Left ventricle myocardium superior (tissue), 1 donor: ENCODE measurements at places on chromosomes 3 and 15. TPM values are rescaled to one million over a fixed set of nuclear protein-coding genes. Genes with fewer than 3 reads are reported as not detected.

DNA sequence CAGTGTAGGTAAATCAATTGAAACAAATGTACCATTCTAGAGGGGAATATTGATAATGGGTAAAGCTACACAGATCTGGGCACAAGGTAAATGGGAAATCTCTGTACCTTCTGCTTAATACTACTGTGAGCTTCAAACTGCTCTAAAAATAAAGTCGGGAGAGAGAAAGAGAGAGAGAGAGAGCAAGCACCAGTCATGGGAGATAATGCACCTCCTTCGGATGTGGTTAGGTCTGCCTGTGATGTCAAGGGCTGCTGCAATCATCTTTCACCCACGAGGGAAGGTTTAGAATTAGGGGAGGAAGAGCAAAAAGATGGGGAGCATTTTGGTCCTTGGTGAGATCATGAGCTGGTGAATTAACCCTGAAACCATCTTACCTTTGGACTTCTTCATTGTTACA lies 219.1 kb downstream of the ZNF385D start:
- DNase-seq: no peak

GRCh38 chr15:50238255-50238654 lies 27.3 kb downstream of the HDC start:
- no peak for DNase-seq

SLC2A2 gene
- total RNA-seq: not detected

IMPG2 gene
- total RNA-seq: 0.20 TPM

- no peak for DNase-seq
Observed at GRCh38 chr3:31275038-31275572, 257.6 kb upstream of the STT3B start.

DNA sequence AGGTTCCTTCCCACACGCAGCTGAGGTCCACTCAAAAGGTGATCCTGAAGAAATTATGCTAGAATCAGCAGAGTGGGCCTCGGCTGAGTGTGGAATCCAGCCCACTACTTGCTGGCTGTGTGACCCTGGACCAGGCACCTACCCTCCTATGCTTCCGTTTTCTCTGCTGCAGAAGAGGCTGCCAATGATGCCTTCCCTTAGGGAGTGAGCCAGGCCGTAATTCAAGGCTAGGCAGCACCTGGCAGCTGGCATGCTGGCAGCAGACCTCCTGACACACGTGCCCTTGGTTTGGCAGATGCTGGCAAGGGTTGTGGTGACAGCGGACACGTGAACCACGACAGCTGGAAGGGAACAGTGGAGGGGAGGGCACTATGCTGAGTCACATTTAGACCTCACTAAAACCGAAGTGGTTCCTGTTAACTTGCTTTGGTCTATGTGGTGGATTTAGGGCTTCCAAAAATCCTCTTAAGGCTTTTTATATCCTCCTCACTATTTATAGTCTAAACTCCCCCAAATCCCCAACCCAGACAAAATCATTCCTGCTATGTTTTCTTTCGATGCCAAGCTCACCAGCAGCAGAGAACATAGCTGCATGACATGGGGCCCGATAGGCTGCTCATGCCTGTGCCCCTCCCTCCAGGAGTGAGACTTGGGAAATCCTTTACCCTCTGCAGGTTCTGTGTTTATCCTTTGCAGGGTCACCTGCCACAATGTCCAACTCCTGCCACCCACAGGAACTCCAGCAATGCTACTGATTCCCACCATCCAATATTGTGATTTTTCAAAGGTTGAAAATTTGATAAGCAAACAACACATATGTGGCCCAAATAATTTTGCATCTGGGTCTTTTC lies 10.6 kb upstream of the PCSK6 start:
- DNase-seq: peak; percentile 87

DNA sequence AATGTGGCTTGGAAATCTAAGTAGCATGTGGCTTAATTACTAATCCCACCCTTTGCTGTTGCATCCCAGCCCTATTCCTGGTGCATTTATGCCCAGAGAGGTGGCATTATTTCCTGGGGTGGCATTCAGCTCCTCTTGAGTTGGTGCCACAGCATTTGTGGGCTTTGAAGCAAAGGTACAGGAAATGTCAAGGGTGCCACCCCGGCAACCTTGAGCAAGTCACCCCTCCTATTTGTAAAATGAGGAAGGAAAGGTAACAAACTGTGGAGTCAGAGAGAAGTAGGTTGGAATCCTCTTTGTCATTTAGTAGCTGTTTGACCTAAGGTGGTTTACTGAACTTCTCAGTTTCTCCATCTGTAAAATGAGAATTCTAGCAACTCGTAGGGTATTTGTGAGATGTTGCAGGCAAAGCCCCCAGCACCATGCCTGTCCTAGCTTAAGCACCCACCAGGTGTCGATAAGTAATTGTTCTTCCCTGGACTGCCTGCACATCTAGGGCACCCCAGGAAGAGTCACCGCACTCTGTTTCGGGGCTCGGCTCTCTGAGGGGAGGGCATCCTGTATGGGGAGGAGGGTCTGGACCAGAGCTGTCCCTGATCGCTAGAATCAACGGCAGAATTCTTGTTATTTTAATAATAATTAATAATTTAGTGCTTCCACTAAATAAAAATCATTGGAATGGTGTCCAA lies 17.1 kb downstream of the ISG20 start:
- no peak for DNase-seq

DNA sequence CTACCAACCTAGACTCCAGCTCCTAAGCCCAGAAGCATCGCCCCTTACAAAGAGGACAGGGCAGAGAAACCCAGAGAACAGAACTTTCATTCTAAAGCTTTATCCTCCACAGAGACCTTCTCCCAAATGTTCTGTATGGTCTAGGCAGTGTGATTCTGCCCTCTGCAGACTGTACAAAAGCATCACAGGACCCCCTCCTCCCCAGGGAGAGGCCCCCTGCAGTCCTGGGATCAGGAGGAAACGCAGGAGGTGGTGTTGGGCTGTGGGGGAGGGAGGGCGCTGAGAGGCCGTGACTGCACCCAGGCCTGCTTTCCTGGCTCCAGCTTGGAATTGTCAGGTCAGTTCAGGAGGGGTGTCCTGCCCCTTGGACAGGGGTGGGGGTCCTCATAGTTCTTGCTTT lies 101.3 kb downstream of the DGKG start:
- no peak for DNase-seq

GRCh38 chr3:142450881-142451280 lies 3.0 kb upstream of the XRN1 start:
- DNase-seq: no peak

- DNase-seq: no peak
Observed at GRCh38 chr3:14962762-14963161, 15.4 kb downstream of the NR2C2 start.

GRCh38 chr3:69105320-69105719 lies 17.1 kb downstream of the LMOD3 start:
- no peak for DNase-seq

RBM5 gene
- total RNA-seq: 73.8 TPM

MELTF gene
- total RNA-seq: 3.6 TPM

GRCh38 chr3:21835264-21835663 lies 84.3 kb upstream of the ZNF385D start:
- no peak for DNase-seq

DNA sequence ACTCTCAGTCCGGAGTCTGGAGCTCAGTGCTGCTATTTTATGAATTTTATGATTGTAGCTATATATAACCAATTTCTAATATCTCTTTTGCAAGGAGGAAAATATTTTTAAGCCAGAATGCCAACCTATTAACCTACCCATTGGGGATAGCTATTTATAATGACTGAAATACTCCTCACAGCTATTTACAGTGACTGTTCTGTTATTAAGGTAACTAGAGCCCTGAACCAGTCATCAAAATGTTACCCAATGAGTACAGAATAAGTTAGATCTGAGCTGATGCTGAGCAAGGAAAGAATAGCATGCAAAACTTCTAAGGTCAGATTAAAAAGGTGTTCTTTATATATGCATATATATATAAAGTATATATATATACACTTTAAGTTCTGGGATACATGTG lies 79.6 kb upstream of the PPP2R3A start:
- DNase-seq: no peak

DNA sequence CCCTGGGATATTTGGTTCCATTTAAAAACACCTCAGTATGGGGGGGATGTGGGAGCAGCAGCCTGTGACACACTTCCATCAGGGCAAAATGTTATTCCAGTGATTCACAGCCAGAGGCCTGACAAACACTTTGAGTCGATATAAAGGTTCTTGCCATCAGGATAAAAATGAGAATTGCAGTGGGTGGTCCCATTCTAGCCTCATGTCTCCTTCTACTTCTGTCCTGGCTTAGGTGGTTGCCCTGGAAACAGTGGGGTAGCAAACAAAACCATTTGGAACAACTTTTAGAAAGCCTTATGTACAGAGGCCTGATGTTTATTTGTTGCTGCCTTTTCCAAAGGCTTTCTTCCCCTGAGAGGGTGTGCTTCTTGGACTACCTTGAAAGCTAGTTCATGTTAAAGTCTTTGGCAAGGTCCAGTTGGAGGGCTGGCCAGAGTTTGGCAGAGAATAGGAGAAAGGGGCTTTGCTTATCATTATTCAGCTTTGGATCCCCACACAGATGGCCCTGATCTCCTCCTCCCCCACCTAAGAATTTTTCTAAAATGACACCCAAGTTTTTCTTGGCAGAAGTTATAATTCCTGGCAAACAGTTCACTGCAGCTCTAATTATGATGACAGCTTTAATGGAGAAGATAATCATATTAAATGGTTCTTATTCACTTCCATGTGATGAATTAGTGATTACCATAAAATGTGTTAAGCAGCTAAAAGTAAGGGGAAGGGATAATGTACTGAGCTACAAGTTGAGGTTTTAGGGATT lies 84.2 kb upstream of the ZNF280D start:
- no peak for DNase-seq

GRCh38 chr15:40229956-40230355 lies 8.9 kb upstream of the PAK6 start:
- no peak for DNase-seq

- DNase-seq: no peak
Observed at GRCh38 chr3:129732200-129732876, 125.9 kb upstream of the PLXND1 start.

- no peak for DNase-seq
Observed at GRCh38 chr15:64949383-64950186, 37.9 kb downstream of the ANKDD1A start.

C3orf62 gene
- total RNA-seq: 3.0 TPM

- no peak for DNase-seq
Observed at GRCh38 chr15:72774696-72775383, 8.7 kb downstream of the ADPGK start.

- no peak for DNase-seq
Observed at GRCh38 chr3:134956844-134957243, 161.8 kb downstream of the EPHB1 start.

GPR27 gene
- 4.4 TPM for total RNA-seq
